ENCODE measurements at places on chromosomes 4 and X. TPM values are rescaled to one million over a fixed set of nuclear protein-coding genes. Genes with fewer than 3 reads are reported as not detected.

GRCh38 chr4:41442810-41443209 lies 95.1 kb upstream of the LIMCH1 start:
- no peak for DNase-seq

COL4A6 gene
- 0.15 TPM for total RNA-seq

DCX gene
- total RNA-seq = not detected

DNA sequence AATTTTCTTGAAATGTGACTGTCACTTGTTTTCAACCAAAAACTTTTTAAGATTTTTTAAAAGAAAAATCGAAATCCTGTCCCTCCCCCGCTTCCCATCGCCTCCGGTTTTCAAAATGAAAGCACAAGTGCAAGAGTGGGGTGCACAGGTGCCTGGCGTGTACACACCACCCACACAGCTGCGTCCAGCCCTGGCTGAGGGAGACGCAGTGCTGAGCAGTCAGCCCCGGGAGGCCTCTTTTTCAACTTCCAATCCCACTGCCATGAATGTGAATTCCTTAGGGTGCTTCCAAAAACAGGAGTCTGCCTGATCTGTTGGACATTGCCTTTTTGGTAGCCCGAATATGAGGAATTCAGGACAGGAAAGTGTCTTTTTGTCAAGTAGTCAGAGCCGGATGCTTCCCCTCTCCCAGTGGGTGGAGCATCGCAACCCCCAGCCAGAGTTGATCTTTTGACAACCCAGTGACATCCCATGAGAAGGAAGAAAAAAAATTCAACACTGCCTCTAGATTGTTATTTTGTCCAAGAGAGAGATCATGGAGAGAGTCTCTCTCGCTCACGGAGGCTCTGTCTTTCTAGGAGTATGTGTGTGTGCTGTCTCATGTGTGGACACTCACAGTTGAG lies 8.9 kb downstream of the PRRG3 start:
- no peak for DNase-seq

DNA sequence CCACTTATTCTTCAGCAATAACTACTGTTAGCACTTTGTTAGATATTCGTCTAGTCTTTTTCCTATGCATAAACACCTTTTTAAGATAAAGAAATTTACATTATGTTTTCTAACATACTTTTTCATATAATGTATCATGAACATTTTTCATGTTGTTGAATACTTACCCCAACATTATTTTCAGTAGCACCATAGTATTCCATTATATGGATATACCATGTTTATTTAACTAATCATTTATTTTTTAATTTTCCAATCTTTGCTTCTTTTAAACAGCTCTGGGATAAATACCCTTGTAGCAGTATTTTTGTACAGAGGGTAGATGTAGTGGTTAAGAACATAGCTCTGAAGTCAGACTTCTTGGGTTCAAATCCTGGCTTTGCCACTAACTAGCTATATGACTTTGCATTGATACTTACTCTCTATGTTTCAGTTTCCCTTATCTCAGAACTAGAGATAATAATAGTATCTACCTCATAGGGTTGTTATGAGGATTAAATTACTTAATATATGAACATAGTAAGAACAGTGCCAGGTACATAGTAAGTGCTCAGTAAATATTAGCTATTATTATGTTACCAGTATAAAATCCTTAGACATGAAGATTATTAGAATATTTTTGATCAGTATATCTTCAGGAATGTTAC lies 11.3 kb downstream of the EXOC1 start:
- DNase-seq = no peak
